Right ventricle myocardium inferior (tissue), 1 donor: ENCODE measurements at places on chromosomes 16 and 17. TPM values are rescaled to one million over a fixed set of nuclear protein-coding genes. Genes with fewer than 3 reads are reported as not detected.

Gene CLEC3A
- not detected for total RNA-seq

Gene PPY
- total RNA-seq, result not detected

Gene IRX3
- 38.8 TPM for total RNA-seq

Gene ZBTB4
- total RNA-seq, result 62.1 TPM

Gene TP53TG3E
- total RNA-seq, result not detected

Gene MYO1D
- 4.7 TPM for total RNA-seq

Gene CACNG3
- total RNA-seq, result not detected

Gene RAB37
- total RNA-seq, result 2.6 TPM

DNA sequence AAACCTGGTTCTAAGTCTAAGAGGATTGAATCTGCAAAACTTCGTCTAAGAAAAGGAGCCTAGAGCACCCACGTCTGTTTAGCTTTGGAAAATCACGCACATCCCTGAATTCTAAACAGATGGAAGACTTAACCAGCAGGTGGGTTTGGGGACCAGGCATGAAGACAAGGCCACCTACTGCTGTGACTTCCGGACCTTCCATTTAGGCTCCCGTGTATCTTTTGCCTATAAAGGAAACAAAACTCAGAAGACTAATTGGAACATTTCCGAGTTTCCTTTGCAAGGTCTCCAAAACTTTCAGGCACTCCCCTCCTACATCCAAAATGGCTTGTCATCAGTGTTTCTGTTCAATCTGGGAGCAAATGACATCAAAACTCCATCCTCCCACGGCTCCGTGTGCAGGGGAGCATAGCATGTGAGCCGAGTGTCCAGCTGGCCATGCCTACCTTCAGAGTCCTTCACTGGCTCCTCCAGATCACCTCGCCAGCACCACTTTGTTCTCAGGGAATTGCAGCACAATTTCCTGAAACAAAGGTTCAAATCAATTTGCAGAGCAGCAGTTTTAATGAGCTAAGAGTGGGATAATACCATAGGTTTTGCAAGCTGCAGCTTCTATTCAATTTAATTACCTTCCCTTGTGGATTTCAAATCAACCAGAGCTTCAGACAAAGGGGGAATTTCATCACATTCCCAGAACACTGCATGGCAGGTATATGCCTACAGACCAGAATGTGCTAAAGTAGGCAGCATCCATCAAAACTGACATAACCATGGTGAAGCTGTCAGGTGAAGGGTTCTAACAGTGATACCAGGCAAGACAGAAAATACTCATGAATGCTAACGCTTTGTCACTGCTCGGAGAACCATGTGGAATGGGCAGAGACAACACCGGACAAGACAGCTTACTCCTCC lies 23.5 kb downstream of the CACNG1 start:
- no peak for DNase-seq

DNA sequence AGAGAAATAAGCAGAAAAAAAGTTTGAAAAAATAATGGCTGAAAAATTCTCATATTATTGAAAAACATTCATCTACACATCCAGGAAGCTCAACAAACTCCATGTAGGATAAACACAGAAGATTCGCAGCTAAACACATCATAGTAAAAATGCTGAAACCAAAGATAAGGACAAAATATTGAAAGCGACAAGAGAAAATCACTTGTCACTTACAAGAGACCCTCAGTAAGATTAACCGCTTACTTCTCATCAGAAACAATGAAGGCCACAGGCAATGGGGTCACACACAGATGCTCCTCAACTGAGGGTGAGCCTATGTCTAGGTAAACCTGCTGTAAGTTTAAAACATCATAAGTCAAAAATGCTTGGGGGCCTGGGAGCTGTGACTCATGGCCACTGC lies 38.1 kb upstream of the METRNL start:
- DNase-seq, result no peak

GRCh38 chr16:87918338-87918737 lies 18.0 kb downstream of the CA5A start:
- no peak for DNase-seq

DNA sequence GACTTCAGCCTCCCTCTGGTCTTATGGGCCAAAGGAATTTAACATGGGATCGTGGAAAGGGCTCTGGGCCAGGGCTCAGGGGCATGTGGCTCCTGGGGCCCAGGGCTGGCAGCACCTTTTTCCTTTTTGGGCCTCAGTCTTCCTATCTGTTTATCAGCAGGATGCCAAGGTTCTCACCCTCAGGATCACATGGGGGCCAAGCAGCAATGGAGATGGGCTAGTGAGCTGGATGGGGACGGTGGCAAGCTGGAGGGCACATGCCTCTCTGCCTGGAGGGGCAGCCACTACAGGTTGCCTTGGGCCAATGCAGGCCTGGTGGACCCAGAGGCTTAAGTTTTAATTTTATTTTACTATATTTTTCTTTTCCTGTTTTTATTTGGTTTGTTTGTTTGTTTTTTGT lies 95.4 kb downstream of the CYLD start:
- no peak for DNase-seq

DNA sequence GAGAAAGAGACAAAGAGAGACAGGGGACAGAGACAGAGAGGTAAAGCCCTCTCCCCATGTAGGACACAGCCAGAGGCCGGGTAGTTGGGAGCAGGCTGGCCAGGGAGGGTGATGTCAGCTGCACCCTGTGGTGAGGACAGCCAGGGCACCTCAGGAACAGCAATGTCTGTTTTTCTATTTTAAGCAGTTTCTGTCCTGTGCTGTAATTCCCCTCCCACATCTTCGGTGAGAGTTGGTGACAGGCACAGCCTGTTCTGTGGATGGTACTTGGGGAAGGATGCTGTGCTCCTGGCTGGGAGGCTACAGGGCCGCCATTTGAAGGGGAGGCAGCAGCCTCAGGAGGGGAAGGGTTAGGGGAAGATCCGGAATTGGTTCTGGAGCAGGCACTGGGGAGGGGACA lies 163.5 kb downstream of the SDK2 start:
- DNase-seq, result no peak

DNA sequence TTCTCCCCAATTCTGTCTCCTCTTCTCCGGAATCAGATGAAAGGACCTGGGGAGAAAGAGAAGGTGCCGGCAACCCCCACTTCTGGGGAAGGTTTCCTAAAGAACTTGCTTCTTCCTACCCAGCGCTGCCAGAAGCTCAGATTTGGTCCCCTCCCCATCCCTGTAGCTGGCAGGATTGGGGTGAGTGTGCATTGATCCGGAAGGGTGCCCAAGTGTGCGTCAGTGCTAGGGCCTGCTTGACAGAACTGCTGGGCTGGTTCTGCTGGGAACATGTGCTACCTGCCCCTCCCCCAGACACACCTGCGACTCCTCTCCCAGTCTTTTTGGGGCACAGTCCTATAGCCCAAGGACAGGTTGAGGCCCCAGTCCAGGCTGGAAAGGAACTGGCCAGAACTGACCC lies 3.3 kb downstream of the ARL4D start:
- no peak for DNase-seq

DNA sequence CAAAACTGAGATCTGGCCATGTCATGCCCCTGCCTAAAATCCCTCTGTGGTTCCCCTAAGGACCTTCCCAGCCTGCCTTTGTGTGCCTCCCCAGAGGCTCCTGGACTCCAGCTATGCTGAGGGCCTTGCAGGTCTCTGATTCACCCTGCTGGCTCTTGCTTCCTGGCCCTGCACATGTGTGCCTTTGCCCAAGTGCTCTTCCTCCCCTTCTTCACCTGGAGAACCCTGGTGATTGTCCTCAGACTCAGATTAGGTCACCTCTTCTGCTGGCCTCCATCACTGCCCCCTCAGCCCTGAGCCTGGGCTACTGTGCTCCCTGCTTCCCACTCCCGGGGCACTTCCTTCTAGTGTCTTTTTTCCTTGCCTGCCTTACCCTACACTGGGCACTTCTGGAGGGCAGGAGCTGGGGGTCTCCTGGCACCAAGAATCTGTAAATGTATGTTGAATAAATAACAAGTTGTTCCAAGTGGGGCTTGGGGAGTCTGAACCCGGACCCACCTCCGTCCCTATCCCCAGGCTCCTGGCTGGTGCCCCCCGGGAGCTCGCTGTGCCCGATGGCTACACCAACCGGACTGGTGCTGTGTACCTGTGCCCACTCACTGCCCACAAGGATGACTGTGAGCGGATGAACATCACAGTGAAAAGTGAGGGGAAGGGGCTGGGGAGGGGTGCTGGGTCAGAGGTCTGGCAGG lies 7.8 kb downstream of the ITGA3 start:
- DNase-seq, result peak; percentile 27

DNA sequence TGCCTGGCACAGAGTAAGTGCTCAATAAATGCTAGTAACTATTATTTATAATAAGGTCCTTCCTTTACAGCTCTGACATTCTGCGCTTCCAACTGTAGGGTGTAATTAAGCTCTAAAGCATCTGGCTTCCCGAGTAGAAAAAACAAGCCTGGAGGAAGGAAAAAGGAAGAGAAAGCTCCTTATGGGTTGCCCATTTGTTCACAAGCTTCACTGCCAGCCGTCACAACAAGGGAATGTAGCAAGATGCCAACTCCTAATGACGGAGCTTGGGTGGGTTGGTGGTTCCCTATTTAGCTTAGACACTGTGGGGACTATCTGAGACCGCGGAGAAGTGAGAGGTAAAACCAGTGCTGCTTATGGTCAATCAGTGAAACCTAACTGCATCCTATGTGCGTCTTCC lies 7.3 kb upstream of the RPRML start:
- DNase-seq, result no peak

DNA sequence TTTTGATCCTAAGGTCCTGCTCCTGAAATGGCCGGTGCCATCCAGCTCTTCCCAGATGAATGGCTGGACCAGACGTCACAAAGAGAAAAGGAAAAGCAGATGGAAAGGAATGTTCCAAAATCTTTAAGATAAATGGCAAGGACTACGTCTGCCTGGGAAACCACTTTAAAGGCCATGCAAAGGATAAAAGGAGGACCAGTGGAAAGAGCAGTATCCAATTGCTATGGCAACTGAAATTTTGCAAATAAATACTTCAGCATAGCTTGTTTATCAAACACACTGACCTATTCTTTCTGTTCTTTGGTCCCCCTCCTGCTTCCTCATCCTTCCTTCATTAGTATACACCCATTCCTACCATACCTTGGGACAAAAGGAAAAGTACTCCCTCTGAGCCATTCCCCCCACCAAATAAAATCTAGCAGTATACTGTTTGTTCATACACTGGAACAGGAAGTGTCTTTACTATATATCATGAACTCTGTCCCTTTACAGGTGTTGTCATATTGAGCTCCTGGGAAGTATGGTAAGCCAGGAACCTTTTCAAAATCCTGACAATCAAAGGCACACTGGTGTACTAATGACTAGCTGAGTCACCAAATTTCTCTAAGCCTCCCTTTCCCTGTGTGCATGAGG lies 37.2 kb upstream of the NUFIP2 start:
- no peak for DNase-seq

DNA sequence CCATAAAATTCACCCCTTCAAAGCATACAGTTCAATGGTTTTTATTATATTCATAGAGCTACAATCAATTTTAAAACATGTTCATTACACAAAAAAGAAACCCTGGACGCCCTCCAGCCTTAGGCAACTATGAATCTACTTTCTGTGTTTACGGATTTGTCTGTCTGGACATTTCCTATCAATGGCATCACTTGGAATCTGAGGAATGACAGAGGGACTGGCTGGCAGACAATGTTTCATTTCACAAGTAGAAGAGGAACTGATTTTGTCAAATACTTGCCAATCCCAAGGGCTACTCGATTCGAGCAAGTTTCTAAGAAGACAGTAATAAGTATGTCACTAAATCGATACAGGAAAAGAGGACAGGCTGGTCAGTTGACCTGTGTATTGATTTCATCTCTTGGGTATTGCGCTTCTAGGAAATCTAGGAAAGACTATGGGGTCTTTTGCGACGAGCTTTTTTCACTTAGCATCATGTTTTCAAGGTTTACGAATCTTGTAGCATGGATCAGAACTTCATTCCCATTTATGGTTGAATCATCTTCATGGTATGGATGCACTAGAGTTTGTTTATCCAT lies 56.6 kb downstream of the RGS9 start:
- DNase-seq, result no peak

DNA sequence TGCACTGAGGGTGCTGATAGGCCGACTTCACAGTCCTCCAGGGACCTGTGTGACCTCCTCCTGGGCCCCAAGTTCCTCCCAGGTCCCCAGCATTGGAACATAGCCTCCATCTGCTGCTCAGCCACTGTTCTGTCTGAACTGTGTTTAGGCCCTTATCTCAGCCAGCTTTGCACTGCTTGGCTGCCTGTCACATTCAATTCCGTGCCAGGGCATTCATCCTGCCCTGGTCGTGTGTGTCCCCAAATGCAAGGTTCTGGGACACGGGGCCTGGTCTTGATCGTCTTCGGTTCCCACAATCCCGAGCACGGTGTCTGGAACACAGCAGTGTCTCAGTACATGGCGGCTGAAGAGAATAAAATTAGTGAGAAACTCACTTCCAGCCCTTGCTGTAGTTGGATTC lies 69.9 kb upstream of the NFAT5 start:
- no peak for DNase-seq

DNA sequence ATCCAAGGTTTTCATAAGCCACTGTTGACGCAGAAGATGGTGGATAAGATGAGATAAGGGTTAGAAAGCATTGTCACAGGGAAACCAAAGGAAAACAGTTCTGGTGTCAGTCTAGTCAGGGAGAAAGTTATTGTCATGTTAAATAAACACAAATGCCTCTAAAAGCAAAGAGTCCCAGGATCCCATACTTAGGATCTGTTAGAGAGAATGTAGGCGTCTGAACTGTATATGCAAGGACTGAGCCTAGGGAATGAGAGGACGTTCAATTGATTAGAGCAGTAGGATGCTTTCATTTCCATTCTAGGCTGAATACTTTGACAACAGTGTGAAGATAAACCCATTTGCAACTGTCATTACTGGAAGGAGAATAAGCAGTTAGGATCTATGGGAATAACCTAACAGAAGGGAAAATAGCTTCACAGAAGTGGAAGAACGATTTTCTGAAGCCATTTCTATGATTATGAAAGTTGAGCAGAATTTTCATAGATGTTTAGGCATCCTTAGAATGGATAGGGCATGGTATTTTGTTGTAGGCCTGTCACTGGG lies 1149.1 kb upstream of the CDH8 start:
- DNase-seq, result no peak

GRCh38 chr16:72961863-72962262 lies 86.1 kb downstream of the ZFHX3 start:
- no peak for DNase-seq

DNA sequence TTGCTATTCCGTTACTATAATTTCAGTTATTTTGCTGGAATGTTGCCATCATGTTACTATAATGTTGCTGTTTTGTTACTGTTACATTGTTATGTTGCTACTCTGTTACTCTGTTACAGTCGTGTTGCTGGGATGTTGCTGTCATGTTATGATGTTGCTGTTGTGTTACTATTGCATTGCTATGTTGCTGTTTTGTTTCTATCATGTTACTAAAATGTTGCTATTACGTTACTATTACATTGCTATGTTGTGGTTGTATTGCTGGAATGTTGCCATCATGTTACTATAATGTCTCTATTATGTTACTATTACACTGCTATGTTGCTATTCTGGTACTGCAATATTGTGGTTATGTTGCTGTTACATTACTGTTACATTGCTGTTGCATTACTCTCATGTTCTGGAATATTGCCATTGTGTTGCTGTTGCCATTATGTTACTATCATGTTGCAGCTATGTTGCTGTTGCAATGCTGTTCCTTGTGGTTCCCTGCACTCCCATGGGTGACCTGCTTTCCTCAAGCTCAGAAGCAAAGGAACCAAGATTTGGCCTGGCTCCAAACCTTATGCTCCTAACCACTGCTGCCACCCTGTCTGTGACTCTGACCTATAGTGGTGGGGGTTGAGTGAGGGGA lies 64.4 kb downstream of the ABCC6 start:
- DNase-seq, result no peak
